ENCODE measurements at places on chromosomes 1 and 21. TPM values are rescaled to one million over a fixed set of nuclear protein-coding genes. Genes with fewer than 3 reads are reported as not detected.

DNA sequence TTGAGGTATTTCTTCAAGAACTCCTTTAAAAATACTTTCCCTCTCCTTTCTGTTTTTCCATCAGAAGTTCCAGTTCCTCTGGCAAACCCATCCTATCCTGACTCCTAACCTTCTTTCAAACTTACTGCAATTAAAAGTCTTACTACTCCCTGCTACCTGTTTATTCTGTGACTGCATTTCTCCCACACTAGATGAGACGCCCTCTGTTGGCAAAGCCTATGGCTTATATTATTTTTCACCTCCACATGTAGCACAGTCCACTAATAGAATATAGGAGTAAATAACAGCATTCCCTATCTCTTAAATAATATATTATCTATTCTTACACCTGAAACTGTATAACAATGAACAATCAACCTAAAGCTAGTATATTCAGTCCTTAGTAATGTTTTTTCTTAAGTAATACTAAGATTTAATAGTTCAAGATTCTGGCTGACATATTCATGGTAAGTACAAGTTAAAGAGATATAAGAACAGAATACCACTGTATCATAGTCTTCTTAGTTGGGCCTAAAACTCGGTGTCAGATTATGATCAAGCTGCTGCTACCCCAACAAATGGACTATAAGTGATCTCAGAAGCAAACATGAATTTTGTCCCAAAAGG lies 54.8 kb downstream of the RAB3GAP2 start:
- H3K4me3 ChIP-seq: no peak overlapping the region
- peak; percentile 18 for DNase-seq
- H3K4me1 ChIP-seq: no peaks in the 10 kb centered on the region
- H3K27me3 ChIP-seq: no peaks in the 10 kb centered on the region
- H3K27ac ChIP-seq: no peak overlapping the region

GRCh38 chr1:168834225-168834872 lies 105.3 kb upstream of the DPT start:
- DNase-seq: peak; percentile 10
- H3K27me3 ChIP-seq: no peaks in the 10 kb centered on the region
- H3K27ac ChIP-seq: peak overlapping the region; percentile 76
- no peaks in the 10 kb centered on the region for H3K36me3 ChIP-seq

DNA sequence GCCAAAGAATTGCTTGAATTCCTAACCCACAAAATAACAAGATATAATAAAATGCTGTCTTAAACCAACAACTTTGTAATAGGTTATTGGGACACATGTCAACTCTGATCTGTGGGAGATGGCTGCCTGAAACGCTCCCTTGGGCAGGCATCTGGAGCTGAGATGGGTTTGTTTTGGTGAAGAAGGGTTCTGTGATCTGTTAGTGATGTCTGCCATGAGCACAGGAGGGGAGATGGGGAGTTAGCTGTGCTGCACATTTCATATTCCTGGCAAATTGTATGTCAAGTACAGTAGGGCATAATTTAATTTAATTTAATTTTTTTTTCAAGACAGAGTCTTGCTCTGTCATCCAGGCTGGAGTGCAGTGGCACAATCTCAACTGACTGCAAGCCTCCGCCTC lies 34.2 kb upstream of the IFNLR1 start:
- H3K4me1 ChIP-seq: no peaks in the 10 kb centered on the region
- H3K27me3 ChIP-seq: no peaks in the 10 kb centered on the region
- no peak overlapping the region for H3K27ac ChIP-seq
- H3K36me3 ChIP-seq: no peaks in the 10 kb centered on the region
- no peak for DNase-seq
- H3K4me3 ChIP-seq: no peak overlapping the region

DNA sequence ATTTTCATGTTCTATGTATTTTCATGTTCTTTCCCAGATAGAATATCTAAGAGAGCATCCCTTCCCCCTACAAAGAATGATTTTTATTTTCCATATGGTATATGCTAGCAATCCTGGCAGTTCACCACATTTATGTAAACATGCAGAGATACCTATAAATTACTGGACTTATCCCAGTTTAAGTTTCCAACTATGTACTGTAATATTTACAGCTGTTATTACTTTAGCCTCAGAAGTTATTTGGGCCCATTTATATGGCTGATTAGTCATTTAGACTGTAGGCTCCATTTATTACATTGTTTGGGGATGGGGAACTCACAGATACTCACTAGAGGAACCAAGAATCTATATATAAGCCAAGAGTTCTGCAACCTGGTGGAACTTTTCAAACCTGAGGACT lies 84.8 kb upstream of the WARS2 start:
- H3K4me1 ChIP-seq: peaks cover 13% of the 10 kb centered on the region
- no peaks in the 10 kb centered on the region for H3K36me3 ChIP-seq
- no peak overlapping the region for H3K4me3 ChIP-seq
- no peak overlapping the region for H3K27ac ChIP-seq

GRCh38 chr1:93585059-93585966 lies 96.3 kb downstream of the BCAR3 start:
- H3K36me3 ChIP-seq: no peaks in the 10 kb centered on the region
- no peak for DNase-seq
- no peaks in the 10 kb centered on the region for H3K27me3 ChIP-seq
- H3K4me3 ChIP-seq: no peak overlapping the region

DNA sequence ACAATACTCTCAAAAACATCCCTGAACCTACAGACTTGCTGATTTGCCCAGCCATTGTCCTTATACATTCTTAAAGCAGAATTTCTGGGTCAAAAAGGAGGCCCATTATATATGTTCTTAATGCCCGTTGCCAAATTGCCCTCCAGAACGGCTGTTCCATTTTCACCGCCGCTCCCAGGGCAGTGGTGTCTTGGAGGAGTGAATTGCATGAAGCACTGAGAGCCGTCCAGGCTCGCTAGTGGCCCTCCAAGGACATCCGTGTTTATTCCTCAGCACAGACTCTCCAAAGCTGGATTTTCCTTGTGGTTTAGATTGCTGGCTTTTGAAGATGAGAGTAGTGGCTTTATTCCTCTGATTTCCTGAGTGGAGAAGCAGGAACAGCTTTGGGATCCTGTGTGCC lies 68.8 kb downstream of the FHAD1 start:
- no peak overlapping the region for H3K27ac ChIP-seq
- no peak overlapping the region for H3K4me3 ChIP-seq
- no peaks in the 10 kb centered on the region for H3K27me3 ChIP-seq
- no peaks in the 10 kb centered on the region for H3K4me1 ChIP-seq

DNA sequence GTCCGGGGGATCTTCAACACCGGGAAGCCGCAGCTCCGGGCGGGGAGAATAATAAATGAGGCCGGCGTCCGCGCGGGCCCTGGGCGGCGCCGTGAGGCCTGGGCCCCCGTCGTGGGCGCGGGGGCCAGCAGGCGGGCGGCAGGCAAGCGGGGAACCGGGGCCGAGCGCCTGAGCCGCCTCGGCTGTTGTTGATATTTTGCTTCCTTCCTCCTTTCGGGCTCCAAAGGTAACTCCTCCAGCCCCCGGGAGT lies at the start of gene MEF2D:
Gene MEF2D (minus strand): TSS at position 233 of the 250 bp plus-strand sequence. CDS start 17,483 bp downstream, outside the sequence.
- peaks cover 65% of the 10 kb centered on the region for H3K4me1 ChIP-seq
- H3K36me3 ChIP-seq: no peaks in the 10 kb centered on the region
- DNase-seq: no peak
- H3K27me3 ChIP-seq: no peaks in the 10 kb centered on the region
- peak within 1 kb of the TSS; percentile 98 for H3K27ac ChIP-seq
- peak within 1 kb of the TSS; percentile 98 for H3K4me3 ChIP-seq

VWA5B1 gene
- not detected for total RNA-seq

KRTAP27-1 gene
- total RNA-seq: not detected
